ENCODE measurements at places on chromosomes 11 and 22. TPM values are rescaled to one million over a fixed set of nuclear protein-coding genes. Genes with fewer than 3 reads are reported as not detected.

- no peak for DNase-seq
Measured at GRCh38 chr11:128416976-128417375, 170.4 kb downstream of the ETS1 start.

GRCh38 chr11:20477418-20478090 lies 90.0 kb downstream of the PRMT3 start:
- no peak for DNase-seq

DNA sequence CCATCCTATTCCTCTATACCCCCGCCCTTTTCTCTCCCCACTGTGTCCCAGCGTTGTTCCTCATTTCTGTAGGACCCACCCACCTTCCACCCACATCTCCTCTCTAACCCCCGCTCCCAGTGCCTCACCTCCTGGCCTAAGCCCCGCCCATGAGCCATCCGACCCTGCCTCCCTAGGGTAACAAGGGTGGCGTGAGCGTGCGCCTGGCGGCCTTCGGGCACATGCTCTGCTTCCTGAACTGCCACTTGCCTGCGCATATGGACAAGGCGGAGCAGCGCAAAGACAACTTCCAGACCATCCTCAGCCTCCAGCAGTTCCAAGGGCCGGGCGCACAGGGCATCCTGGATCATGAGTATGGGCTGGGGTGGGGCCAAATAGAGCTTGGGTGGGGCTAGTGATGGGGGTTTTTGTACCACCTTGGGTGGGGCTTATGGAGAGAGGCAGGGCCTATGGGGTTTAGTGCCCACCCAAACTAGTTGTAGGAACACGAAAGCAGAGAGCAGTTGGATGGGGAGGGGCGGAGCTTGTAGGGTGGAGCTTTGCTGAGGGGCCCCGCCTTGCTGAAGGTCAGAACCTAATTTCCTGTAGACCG lies 4.5 kb downstream of the INPP5J start:
- no peak for DNase-seq

GRCh38 chr22:37681556-37682049 lies 4.5 kb upstream of the NOL12 start:
- DNase-seq = no peak

DNA sequence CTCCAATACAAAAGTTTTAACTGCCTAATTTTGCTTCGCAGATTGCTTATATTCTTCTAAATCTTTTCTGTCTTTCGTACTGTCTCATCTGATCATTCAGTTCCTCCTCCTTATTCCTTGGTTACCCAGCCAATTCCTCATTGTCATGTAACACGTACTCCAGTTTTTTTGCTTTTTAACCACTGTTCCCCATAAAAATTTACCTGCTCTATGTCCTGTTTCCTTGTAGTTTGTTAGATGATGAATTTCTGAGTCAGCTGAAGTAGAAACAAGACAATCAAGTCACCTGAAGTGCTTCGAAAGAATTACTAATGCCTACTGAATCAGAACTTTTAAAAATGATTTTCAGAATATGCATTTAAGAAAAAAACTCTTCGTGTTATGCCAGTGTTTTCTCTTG lies 150.6 kb downstream of the CNTN5 start:
- DNase-seq = no peak

The MMP3 gene
- total RNA-seq = 7.5 TPM

The SMIM35 gene
- not detected for total RNA-seq

DNA sequence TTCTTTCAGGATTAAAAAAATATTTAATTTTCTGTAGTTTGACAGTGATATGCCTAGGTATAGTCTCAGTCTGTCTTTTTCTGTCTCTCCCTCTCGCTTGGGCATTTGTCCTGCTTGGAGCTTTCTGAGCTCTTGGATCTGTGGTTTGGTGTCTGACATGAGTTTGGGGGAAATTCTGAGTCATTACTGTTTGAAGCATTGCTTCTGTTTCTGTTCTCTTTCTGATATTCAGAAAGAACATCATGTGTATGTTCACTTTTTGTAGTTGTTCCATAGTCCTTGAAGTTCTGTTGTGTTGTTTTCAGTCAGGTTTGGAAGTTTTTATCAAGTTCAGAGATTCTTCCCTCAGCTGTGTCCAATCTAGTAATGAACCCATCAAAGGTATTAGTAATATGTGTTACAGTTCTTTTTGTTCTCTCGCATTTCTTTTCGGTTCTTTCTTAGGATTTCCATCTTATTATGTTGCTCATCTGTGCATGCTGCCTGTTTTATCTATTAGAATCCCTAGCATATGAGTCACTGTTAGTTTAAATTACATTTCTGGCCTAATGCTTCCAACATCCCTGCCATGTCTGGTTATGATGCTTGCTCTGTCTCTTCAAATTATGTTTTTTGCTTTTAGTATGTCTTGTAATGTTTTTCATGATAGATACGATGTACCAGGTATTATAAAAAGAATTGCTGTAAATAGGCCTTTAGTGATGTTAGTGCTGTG lies 48.4 kb downstream of the DDX10 start:
- DNase-seq = no peak

DNA sequence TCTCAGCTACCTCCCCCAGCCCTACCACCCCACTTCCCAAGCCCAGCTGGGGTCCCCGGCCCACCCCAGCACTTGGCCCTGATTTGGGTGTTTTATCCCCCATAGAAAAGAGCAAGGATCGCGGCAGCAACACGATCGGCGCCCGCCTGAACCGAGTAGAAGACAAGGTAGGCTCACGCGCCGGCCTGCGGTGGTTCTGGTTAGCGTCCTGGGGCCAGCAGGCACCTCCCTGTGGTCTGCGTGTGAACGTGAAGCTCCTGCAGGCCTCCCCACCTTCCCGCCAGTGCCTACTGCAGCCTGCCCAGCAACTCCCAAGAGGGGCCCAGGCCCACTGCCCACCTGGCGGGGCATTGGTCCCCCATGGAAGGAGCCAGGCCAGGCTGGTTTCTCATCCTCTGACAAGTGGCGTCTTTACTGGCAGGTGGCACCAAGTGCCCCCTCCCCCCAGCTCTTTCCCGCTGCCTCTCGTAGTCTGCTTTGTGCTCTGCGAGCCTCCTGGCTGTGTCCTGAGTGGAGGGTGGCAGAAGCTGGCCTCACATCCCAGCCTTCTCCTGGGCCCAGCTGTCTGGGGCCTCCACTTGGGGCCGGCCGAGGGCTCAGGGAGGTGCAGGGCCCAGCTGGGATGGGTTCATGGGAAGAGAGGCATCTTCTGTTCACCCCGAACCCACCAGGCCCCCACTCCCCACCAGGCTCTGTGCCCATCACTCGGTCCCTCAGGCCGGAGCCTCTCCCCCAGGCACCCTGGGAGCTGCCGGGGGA lies 78.3 kb upstream of the KCNQ1OT1 start:
- peak; percentile 89 for DNase-seq

- DNase-seq = no peak
Measured at GRCh38 chr11:128904656-128905344, 13.6 kb downstream of the KCNJ5 start.

The CASP1 gene
- 3.7 TPM for total RNA-seq

DNA sequence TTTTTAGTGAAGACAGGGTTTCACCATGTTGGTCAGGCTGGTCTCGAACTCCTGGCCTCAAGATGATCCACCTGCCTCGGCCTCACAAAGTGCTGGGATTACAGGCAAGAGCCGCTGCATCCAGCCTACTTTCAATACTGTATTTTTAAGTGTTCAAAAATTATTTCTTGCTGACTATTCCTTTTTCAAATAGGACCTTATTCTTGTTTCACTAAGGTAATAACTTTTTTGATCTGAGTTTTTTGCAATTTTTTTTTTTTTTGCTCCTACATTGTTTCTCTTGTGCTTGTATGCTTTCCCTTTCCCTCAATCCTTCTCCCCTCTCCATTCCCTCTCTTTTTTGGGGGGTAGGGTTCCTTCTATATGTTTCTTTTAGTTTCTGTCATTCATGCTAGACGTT lies 73.1 kb downstream of the FAM168A start:
- DNase-seq = no peak

The GALNT18 gene
- total RNA-seq = 29.1 TPM

The APOBEC3B gene
- not detected for total RNA-seq

GRCh38 chr11:12192794-12193514 lies 82.6 kb downstream of the MICAL2 start:
- no peak for DNase-seq

The LYVE1 gene
- total RNA-seq = 65.6 TPM

DNA sequence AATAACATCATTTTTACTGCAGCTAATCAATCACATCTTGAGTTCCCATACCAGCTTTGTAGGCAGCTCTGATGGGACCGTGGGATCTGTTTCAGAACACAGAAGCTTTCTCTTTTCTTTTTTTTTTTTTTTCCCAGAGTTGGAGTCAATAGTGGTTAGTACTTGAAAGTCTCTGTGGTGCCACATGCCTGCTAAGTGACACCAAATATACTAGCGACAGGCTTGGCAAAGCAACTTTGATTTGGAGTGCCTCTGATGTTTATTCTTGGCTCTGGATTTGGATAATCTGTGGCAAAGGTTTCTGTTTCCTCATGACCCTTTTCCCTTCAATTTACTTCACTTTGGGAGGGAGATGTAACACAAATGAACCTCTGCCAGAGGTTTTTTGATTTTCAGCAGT lies 681.4 kb upstream of the TENM4 start:
- DNase-seq = no peak

GRCh38 chr11:95339086-95339901 lies 108.3 kb upstream of the SESN3 start:
- peak; percentile 64 for DNase-seq

DNA sequence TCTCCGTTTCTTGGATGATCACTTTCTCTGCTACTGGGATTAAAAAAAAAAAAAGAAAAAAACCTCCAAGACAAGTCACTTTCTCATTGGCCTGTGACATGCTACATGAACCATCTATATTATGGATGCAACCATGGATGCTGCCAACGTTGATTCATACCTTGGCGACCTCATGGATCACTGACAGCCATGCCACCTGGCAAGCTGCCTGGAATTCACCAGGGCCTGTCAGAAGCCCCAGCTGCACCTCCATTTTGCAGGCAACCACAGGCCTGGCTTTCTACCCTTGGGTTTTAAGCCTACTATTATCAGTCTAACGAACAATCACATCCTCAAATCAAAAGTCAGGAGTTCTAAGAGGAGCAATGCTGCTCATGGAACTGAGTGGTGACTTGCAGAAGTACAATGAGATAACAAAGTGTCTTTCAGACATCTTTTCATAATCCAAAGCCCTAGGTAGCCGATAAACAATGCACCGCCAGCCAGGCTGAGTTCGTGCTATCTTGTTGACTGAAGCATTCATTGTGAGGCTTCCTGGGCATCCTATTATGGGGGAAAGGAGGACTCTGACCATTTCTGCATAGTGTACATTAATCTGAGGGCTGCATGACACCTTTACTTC lies 48.0 kb upstream of the CADM1 start:
- no peak for DNase-seq

The SHISAL1 gene
- 20.4 TPM for total RNA-seq

The ABCG4 gene
- total RNA-seq = 0.42 TPM

GRCh38 chr11:77503006-77503405 lies 29.1 kb upstream of the PAK1 start:
- no peak for DNase-seq

The RAB38 gene
- 0.83 TPM for total RNA-seq

GRCh38 chr11:57610170-57610569 lies 12.7 kb downstream of the SERPING1 start:
- DNase-seq = no peak

All from esophagus muscularis mucosa (tissue), 4 donors.